ENCODE measurements at places on chromosomes 1 and 21. TPM values are rescaled to one million over a fixed set of nuclear protein-coding genes. Genes with fewer than 3 reads are reported as not detected.

DNA sequence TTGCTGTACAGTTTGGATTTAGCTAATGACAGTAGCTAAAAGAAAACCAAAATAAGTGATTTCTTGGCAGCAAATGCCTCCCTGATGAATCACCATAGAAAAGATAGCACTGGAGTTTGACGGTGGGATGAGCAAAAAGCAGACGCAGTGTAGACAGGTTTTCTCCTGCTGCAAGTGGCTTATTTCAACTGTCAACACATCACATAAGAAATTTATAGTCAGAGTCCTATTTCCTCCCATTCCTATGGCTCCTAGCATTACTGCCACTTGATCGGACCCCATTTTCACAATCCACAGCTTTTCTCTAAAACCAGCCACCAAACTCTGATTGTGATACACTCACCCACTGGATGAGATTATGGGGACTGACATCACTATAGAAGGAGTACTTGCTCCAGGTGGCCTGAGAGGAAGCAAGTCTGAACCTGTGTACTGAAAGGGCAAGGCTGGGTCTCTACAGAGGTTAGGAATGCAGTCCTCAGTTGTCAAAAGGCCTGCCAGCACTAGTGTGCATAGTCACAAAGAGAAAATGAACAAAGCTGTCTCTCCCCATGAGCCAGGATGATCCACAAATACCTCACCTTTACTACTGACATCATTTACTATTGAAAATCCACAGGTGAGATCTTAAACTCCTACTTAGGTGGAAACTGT lies 359.8 kb downstream of the LTN1 start:
- DNase-seq = peak; percentile 83

- peak; percentile 57 for DNase-seq
Measured at GRCh38 chr1:33424205-33424604, 6.7 kb downstream of the PHC2 start.

DNA sequence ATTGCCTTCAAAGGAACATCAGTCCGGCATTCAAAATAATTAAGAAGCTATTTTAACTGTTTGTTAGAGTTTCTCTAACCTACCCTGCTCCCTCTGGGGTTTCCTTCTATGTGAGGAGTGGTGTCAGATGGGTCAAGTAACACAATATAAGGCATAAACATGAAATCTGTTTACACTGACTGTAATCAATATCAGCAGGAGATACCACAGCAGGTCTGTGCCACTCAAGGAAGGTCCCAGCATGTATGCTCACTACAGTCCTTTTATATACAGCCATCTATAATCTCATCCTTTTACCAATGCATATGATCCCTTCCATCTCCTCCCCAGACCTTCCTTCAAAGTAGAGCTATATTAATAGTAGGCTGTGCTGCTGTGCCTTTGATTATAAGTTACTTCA lies 25.4 kb downstream of the EEIG2 start:
- DNase-seq = no peak

DNA sequence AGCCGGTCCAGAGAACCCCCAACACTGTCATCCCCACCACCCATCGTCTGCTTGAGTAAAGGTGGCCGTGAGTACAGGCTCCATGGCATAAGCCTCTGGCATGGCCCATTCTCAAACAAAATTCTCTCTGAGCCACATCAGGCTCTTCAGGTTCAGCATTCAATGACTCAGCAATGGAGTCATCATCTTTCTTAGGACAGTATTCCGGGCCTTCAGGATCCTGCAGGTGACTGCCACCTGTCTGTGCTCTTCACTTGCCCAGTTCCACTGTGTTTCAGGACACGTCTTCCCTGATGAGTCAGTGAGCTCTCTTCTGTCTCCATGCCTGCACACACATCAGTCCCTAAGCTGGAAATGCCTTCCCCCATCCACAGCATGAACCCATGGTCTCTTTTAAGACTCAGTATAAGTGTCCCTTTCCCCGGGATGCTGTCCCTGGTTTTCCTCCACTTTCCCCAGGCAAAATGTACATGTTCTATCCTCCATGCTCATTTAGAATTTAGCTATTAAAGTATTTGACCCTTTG lies 81.1 kb upstream of the FGGY start:
- no peak for DNase-seq

DNA sequence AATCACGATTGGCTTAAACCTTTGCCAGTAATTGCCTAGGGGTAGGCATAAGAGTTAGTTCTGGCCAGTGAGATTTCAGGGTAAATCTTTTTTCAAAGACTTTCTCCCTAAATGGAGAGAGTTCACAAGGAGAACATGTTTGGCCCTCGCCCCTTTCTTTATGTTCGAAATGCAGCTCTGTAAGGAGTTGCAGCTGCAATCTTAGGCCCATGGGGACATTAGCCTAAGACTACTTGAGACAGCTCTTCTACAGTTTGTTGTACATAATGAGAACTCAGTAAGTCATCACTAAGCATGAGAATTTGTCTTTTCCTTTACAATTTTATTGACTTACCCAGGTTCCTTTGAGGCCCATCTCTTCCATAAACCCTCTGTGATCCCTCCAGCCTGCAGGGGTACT lies 40.4 kb upstream of the GADD45A start:
- DNase-seq = no peak

GRCh38 chr1:3067301-3067670 lies 1.7 kb upstream of the PRDM16 start:
- DNase-seq = no peak

DNA sequence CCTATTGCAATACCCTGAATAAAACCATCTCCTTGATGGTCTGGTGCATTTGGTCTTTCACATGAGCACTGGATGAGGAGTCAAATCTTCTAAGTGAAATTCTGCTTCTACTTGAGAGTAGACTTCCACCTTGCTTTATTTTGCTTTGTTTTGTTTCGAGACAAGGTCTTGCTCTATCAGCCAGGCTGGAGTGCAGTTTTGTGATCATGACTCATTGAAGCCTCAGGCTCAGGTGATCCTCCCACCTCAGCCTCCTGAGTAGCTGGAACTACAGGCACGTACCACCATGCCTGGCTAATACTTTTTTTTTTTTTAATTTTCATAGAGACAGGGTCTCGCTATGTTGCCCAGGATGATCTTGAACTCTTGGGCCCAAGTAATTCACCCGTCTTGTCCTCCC lies 65.8 kb upstream of the F3 start:
- no peak for DNase-seq

DNA sequence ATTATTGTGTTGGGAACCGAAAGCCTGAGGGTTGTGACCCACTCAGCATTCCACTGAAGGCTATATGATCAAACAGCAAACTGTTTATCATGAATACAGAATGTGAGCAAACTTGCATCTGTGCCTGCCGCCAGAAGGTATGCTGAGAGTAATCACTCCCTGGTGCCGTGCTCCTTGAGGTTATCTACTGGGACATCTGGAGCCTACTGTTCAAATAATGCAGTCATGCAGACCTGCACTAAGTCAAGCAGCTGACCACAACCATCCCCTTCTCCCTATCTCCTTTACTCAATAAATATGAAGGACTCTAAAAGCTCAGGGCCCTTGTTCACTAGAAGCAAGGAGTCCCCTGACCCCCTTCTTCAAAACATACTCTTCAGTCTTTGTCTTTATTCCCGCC lies 13.5 kb downstream of the GSTM5 start:
- DNase-seq = no peak

DNA sequence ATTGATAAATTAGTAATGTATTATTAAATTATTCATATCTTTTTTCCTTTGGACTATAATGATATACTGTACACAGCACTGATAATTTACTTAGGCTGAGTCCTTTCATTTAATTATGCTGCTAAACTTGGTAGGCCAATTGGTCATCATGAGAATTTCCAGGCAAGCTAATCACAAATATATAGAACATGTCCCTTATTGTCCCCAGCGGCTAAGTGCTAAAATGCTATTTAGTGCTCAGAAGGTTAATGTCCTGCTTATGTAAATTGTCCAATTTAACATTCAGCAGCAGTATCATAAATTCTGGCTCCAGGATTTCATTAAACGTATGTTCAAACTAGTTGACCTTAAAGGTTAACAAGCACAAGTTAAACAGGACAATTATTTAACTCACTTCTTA lies 30.0 kb upstream of the RRP15 start:
- no peak for DNase-seq

- no peak for DNase-seq
Measured at GRCh38 chr21:37447288-37447936, 80.8 kb downstream of the DYRK1A start.

GRCh38 chr1:225428881-225429455 lies 1.1 kb upstream of the LBR start:
- DNase-seq = no peak

The CROCC gene
- 7.2 TPM for total RNA-seq

The LMX1A gene
- total RNA-seq = not detected

The DEPDC1 gene
- total RNA-seq = 14.7 TPM

The AKR7A3 gene
- total RNA-seq = under 0.01 TPM

Data from IMR-90 (cell line).